ENCODE measurements at places on chromosomes 5 and 9.
A peak's percentile ranks its signal among the peaks of the same experiment; 100 is the strongest.

- DNase-seq, result peak; percentile 55
Measured at GRCh38 chr9:132241840-132242620, 80.2 kb downstream of the NTNG2 start.

DNA sequence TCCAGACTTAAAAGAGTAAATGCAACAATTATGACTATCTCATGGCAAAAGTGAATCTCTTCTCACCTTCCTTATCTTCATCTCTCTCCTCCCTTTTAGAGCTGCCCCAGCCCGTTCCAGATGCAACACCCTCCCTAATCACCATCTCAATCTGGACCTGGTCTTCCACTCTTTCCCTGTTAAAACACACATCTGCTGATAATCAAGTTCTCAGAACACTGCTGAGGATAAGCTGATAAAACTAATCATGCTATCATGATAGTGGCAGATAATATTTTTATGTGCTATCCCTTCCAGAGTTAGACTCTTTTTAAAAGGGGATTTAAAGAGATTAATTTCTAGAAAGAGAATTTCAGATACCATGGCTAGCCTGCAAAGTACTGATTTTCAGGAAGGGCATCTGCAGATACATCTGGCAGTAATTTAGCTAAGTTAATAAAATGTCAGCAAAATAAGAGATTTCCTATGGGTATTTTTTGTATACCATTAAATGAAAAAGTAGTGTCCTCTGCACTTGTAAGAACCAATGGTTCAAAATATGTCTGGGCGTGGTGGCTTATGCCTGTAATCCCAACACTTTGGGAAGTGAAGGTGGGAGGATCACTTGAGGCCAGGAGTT, 17.2 kb downstream of the SGTB start:
- DNase-seq, result no peak

GRCh38 chr5:131952301-131952857, 6.9 kb upstream of the MEIKIN start:
- no peak for DNase-seq

GRCh38 chr5:96463091-96463490, 30.0 kb upstream of the PCSK1 start:
- no peak for DNase-seq

GRCh38 chr9:131801810-131802209, 61.9 kb upstream of the RAPGEF1 start:
- DNase-seq, result no peak

- DNase-seq, result peak; percentile 82
Measured at GRCh38 chr9:136902259-136902821, 16.0 kb downstream of the TRAF2 start.

DNA sequence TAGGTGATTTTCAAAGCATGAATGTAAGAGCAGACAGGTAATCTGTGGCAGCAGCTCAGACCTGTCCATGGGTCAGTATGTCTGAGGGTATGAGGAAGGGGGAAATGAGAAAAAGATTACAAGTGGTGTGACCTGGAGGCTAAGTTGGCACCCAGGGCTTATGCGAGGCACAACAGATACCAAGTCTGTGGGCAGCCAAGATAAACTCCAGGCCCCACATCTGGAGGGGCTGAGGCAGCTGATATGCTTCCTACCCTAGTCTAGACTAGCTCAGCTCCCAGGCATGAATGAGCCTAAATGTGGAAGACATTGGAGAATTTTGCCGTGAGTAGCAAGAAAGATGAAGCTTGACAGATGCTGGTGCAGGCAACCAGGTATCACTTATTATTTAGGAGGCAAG, 151.7 kb downstream of the PIK3R1 start:
- DNase-seq, result no peak

DNA sequence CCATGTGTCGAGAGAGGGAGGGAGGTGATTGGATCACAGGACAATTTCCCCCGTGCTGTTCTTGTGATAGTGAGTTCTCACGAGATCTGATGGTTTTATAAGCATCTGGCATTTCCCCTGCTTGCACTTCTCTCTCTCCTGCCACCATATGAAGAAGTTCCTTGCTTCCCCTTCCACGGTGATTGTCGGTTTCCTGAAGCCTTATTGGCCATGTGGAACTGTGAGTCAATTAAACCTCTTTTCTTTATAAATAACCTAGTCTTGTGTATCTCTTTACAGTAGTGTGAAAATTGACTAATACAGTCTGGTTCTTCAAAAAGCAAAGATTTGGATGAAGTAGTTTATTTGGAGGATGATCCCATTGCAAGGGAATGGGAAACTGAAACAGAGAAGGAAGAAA, 11.3 kb upstream of the MIER3 start:
- DNase-seq, result no peak
